ENCODE measurements at places on chromosomes 11 and 22.

DNA sequence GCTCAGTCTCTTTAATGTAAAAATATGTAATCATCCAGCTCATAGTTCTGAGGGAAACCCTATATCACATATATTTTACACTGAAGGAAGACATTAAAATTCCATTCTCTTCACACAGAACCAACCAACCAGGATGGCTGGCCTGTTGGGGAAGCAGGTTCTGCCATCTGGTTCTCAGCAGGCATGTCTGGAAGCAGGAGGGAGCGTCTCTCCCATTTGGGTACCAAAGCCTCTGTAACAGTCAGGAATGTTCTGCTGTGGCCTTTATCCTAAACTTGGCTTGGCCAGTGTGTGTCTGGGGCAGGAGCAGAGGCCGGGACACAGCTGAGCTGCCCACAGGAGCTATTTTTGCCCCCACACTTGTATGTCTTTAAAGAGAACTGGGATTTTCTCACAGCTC lies 29.2 kb downstream of the SGSM3 start:
- no peak for DNase-seq

DNA sequence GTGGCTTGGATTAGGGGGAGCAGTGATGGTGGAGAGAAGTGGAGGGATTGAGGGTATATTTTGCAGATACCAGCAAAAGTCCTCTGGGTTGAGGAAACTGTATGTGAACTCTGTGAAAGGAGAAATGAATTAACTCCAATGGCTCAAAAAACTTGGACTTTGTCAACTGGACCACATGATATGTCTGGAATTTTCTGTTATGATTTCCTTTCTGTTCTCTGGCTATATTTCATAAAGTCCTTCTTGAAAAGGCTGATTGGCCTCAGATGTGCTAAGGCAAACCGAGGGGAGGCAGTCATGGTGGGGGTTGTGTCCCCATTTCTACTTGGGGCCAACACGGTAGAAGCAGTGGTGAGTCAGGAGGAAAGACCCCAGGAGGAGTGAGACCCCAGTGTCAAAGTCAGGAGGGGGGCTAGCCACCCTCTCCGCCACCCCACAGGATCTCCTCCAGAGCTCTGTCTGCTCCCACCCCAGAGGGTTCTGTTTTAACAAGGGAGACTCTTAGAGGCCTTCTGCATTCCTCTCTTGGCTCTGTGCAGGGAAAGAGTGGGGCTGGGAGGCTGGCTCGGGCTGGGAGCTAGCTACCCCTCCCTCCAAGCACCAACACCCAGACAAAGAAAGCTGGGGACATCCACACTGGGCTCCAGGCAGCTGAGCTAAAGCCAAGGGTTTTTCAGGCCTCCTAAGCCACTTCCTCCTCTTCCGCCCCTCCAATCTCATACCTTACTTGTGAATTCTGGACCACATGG lies 13.8 kb downstream of the CHRDL2 start:
- no peak for DNase-seq

DNA sequence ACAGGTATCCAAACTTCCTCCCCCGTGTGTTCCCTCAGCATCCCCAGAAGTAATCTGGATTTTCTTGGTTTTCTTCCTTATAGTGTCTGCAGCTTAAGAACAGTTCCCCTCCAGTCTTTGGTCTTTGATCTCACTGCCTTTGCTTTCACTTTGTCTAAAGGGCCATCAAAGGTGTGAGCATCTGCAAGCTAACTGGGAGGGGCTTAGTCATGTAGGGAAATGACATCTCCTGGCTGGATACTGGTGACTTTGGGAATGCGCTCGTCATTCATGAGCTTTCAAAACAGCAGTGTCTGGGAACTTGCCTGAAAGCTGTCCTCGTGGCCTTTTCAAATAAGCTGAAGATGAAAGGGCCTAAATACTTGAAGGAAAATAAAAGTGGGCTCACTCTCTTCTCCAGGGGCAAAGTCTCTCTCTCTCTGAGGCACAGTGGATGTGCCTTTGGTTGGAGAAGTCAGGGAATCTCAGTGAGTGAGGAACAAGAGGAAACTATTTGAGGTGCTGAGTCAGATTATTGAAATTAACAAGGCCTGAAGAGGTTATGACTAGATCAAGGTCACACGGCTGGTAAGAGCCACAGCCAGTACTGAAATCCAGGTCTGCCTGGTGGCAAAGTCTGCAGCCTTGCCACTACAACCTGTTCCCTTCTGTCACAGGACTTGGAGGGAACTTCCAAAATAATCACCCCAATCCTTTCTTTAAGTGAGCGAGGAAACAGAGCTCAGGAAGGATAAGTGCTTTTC lies 45.6 kb upstream of the TENM4 start:
- DNase-seq, result no peak

DNA sequence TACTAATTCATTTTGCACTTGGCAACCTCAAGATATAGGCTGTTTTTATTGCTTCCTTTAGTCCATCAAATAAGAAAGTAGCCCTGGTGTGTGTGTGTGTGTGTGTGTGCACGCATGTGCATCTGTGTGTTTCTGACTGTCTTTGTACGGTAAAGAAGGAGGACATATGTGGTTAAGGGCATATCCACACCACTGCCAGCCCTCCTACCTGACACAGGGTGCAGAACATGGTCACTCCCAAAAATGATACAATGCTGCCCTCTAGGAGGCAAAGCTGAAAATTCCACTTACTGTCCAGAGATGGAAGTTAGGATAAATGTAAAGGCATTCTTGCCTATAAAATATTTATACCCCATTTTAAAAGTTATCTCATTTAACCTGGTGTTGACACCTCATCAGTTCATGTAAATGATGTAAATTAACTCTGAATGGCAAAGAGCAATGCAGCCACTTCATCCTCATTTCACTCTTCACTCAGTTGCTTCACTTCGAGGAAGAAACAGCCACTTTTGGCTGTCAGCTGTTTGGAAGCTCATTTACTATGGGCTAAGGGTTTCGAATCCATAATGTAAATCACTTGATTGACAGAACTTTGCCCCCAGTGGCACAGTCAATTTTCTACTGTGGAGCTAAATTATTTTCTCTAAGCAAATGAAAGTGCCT lies 83.1 kb upstream of the MTNR1B start:
- no peak for DNase-seq

DNA sequence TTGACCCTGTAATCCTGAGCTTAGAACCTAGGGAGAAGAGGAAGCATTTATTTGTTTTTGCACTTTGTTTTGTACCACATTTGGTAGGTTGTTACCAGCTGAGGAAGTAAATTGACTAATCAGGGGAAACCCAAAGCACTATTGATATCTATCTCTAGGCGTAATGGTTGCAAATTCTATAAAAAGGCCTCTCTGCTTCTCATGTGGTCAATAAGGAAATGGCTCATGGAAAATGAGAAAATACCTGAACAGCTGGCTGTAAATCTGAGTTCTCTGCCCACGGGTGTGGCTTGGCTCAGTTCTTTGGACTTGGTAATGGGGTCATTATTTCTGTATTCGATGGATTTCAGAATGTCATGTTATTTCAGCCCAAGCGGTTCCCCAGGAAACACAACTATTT lies 42.4 kb downstream of the BARX2 start:
- no peak for DNase-seq

DNA sequence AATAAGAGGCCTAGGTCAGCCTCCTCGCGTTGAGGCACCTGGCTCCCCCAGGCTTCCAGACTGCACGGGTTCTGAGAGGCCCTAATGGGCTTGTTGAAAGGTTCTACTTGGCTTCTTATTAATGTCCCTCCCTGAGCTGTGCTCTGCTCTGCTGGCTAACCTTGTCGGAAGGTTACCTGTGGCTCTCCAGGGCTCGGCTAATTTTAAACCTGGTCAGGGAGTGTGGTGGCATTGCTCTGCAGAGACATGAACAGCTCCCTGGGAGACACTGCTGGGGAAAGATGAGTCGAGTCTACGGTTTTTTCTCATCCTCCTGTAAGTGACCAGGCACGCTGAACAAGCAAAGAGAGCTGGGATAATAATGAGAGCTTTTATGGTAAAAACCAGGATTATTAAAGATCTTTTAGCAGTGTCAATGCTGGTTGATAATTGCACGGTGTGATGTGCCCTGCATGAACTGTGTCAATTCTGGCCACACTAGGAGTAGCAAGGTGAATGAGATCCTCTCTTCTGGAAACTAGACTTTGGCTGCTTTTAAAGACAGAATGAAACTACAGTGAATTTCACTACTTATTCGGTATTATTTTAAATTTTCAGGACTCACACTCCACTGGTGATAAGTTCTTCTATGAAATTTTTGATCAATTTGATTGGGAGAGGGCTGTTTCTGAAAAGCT lies 70.7 kb downstream of the TEAD1 start:
- DNase-seq, result no peak

DNA sequence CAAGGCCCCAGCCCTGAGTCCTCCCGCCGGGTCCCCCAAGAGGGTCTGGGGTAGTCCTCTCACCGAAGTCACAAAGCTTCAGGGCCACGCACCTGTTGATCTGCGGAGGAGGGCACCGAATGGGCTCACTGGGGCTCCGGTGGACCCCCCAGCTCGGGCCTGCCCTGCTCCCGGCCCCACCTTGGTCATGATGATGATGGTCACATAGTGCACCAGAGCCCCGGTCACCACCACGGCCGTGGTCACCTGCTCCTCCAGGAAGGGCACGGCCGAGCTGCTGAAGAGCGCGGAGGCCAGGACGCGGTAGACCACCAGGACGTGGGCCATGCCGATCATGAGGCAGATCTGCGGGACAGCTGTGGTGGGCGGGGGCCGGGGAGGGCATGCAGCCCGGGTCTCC lies 13.5 kb upstream of the SIGIRR start:
- no peak for DNase-seq

- no peak for DNase-seq
Observed at GRCh38 chr11:100575860-100576717, 111.0 kb upstream of the ARHGAP42 start.

DNA sequence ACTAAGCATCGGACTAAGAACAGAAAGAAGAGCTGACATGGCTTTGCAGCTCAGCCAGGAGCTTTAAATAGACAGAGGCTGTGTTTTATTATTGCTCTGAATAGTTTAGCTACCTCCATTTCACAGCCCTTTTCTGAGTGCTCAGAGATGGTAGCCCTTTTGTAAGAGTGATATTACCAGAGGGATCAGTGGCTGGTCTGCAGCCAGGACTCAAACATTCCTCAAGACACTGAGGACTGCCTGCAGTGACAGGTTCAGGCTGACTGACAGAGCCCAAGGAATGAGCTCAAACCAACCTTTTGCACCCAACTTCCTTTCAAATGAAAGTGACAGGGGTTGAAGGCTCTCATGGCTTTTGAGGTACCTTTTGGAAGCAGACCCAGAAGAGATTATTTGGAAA lies 189.0 kb downstream of the DDX10 start:
- no peak for DNase-seq

DNA sequence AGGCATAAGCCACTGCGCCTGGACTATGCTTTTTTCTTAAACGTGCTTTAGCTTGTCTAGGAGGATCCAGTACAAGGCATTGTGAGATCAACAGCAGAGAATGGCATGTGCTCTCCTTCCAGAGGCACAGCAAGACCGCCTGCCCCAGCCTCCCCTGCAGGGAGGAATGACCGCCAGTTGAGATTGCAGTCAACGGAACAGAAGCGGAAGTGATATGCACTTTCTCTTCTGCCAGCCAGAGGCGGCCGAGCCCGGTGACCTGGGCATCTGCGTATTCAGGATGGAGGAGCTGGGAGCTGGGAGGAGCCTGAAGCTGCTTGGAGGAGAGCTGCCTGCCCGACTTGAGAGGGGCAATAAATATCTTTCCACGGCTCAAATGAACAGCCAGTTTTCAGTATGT lies 243.0 kb downstream of the CTTN start:
- no peak for DNase-seq

- no peak for DNase-seq
Observed at GRCh38 chr11:66734215-66734614, 5.2 kb upstream of the SPTBN2 start.

DNA sequence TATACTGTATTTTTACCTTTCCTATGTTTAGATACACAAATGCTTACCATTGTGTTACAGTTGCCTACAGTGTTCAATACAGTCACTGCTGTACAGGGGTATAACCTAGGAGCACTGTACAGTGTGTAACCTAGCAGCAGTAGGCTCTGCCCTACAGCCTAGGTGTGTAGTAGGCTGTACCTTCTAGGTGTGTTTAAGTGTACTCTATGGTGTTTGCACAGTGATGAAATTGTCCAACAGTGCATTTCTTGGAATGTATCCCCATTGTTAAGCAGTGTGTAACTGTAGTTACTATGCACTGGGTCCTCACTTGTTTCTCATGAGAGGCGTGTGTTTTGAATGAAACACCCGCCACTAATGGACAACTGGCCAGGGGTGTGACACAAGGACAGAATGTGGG lies 269.0 kb downstream of the OPCML start:
- no peak for DNase-seq

GRCh38 chr11:36929401-36929800 lies 331.4 kb upstream of the RAG2 start:
- DNase-seq, result no peak

GRCh38 chr11:79458709-79459108 lies 17.9 kb upstream of the TENM4 start:
- DNase-seq, result no peak

DNA sequence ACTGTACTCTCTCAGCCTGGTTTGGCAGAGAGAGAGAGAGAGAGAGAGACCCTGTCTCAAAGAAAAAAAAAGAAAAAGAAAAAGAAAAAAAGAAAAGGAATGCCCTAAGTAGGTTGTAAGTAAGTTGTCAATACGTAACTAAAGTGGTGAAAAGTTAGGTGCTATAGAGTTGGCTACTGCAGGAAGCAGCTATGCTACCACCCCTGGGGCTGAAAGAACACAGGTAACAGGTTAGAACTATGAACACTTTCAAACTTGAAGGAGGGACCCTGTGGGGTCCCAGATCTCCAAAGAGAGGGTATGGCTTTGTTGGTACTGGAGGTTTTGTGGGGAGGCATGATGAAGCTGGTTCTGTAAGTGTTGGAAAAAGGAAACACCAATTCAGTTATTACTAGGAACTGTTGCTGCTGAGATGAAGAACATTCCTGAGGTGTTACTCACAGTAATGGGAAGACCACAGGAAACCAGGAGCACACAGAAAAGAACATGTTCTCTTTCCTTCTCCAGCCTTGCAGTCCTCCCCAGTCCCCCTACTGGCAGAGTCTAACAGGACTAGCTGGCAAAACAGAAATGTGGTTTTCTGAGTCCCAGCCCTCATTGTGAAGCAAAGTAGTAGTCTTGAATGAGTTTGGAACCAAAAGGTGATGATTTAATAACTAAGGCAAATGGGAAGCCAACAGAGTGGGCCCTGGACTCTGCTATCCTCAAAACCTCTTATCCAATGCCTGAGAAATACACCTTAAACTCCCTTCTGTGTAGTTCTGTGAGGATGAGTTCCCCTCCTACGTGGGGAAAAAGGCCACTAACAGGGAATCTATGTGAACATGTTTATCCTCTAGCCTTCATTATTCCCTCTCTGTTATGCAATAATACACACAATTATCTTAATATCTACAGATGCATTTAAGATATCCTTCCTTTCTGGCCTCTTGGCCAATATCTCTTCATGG lies 427.0 kb upstream of the DDI1 start:
- DNase-seq, result no peak

GRCh38 chr11:72236083-72236697 lies 7.8 kb downstream of the PHOX2A start:
- no peak for DNase-seq

Data from activated naive CD4-positive, alpha-beta T cell treated with Interleukin-2 at 50 U/mL for 16 hours (primary cell).